ENCODE measurements at places on chromosomes 6 and 20.
A peak's percentile ranks its signal among the peaks of the same experiment; 100 is the strongest.

GRCh38 chr6:42090819-42091717 lies 40.7 kb downstream of the TAF8 start:
- DNase-seq, result no peak

GRCh38 chr6:36120539-36120938 lies 9.8 kb upstream of the MAPK13 start:
- no peak for DNase-seq

DNA sequence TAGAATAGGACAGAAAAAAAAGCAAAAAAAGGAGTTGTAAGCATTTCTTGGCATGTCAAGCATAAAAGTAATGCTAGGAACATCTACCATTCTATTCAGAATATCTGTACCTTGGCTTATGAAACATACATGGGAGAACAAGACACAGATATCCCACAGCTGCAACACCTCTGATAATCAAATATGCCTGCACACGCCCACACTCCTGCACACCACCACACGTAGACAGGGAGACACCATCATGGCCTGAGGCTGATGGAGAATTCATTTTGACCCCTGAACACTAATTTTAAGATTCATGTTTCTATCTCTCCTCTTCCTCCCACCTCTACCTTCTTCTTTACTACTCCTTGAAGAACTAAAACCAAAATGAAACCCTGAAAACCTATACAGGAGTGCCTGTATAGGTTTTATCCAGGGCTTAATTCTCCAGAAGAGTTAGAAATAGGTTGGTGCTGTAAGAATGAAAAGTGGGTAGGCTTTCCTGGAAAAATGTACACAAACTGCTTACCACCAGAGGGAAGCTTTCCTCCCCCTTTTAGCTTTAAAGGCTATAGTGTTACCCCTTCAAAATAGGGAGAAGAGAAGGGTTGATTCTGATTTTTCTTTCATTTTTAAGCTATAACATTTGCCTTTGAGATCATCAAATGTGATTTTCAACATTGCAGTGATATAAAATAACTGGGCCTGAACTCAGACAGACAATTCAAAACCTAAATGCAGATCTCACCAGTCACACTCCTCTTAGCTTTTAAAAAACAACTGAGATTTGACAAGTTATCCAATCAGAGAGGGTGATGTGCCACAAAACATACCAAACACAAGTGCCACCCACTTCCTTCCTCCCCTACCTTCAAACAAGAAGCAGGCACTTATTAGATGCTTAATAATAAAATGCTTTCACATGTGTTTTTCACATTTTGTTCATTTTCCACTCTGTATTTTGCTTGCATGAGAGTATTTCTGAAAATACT lies 57.9 kb downstream of the ELOVL5 start:
- no peak for DNase-seq

- no peak for DNase-seq
Observed at GRCh38 chr20:2429051-2429450, 41.5 kb downstream of the SNRPB start.

- DNase-seq, result peak; percentile 68
Observed at GRCh38 chr6:149864578-149865535, 698 bp upstream of the LRP11 start.

DNA sequence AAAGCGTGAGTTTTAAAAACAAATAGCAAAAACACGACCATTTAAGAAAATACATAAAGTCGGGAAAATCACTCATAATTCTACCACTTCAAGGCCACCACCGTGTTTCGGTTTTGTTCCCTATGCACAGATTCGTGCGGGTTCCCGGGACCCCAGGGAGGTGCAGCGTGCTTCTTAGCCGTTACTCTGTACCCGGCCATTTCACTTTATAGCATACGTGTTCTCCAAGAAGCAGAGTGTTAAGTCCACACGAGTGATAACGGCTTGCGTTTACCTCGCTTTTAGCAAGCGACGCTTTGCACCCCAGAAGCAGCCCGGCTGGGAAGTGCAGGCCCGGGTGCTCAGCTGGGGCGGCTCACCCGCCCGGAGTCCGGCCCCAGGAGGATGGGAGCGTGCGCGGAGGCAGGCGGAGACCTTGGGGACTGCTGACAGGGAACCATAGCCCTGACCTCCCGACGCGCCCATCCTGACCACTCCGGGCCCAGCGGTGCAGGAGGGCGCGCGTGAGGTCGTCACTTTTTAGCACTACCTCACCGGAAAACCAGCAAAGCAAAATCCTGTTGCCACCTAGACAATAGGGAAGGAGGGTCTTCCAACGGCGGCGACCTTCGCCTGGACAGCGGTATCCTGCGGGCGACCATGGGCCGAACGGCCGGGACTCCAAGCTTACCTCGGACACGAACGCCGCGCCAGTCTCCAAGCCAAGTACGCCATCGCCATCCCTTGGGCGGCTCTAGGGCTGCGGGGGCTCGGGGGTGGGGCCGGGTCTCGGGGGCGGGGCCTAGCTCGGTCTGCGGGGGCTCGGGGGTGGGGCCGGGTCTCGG lies at the start of gene ECI2:
ECI2 (minus strand) TSS at position 735 of the 824 bp plus-strand sequence; CDS start at position 720, 15 bp downstream.
- peak; percentile 77 for DNase-seq

DNA sequence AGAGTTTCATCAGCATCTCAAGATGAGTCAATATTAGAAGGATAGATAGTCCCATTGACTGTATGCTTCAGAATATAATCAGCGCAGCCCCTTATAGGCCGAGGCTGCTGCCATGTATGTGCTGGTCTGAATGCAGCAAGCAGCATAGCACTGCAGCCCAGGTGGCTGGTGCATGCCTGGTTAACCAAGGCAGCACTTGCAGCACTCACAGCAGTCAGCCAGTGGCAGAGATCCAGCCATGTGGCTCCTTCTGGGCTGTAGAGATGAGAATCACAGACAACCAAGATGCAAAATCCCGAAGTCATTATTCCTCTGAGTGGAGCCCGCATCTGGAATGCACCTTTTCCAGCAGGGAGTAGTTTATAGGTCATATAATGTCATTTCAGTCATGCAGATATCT lies 251.9 kb downstream of the UST start:
- DNase-seq, result no peak

GRCh38 chr20:51758978-51759544 lies 9.1 kb downstream of the ATP9A start:
- DNase-seq, result no peak

DNA sequence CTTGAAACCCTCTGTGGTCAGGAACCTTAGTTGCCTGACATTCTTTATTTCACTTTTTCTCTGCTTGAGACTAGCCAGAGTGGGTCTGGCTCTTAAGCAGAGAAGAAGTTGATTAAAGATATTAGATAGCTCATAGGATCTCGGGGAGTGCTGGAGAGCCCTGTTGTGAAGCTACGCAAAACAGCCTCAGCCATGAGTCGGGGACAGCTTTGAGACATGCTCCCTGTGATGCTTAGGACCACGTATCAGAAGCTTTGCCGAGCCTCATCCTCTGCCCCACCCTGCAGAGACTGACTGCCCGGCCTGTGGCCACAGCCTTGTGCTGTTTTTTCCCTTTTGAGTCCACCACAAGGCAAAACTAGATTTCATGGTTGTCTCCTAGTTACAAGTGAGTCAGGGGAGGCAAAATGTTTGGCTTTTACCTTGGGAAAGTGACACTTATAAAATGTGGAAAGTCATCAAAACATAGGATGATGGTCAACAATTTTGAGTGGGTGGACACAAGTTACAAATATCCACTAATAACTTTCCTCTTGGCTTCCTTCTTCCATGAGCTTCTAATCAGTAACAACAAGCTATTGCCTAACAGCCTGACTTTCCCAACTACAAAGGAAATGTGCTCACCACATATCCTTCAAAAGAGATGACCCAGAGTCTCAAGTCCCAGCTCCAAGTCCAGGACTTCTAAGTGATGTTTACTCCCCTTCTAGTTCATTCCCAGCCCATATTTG lies 108.4 kb downstream of the JAG1 start:
- DNase-seq, result no peak

GRCh38 chr6:36702656-36703055 lies 5.0 kb downstream of the RAB44 start:
- DNase-seq, result no peak

- DNase-seq, result no peak
Observed at GRCh38 chr20:31630187-31630790, 7.4 kb upstream of the COX4I2 start.

GRCh38 chr6:40996591-40997233 lies 42.3 kb downstream of the UNC5CL start:
- DNase-seq, result no peak

- no peak for DNase-seq
Observed at GRCh38 chr6:36364669-36365479, 22.6 kb downstream of the ETV7 start.

DNA sequence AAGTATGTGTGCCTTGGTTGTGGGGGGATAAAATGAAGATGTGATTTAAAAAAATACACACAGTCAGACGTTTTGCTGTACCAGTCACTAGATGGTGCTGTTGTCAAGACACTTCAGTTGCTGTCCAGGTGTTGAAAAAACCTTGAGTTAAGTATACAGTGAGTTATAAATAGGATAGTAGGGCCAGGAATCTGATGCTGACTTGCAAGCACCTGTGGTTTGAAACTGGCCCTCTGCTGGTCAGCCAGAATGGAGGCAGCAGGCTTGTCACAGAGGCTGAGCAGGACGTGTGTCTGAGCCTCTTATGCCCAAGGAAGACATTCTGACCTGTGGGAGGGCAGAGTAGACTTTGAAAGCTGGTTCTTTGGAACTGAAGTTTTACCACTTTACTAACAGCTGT lies 27.8 kb downstream of the RNF8 start:
- peak; percentile 85 for DNase-seq

- no peak for DNase-seq
Observed at GRCh38 chr20:13469262-13469661, 169.5 kb downstream of the TASP1 start.

DNA sequence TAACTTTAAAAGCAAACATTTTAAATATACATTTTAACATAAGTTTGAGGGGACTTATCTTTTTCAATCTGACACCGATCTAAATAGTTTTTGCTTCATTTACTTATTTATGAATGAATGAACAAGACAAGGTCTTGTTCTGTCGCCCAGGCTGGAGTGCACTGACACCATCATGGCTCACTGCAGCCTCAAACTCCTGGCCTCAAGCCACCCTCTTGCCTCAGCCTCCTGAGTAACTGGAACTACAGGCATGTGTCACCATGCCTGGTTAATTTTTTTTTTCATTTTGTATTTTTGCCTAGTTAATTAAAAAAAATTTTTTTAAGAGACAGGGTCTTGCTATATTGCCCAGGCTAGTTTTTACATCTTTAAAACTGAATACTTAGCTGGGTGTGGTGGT lies 25.4 kb downstream of the FBXO9 start:
- DNase-seq, result no peak

DNA sequence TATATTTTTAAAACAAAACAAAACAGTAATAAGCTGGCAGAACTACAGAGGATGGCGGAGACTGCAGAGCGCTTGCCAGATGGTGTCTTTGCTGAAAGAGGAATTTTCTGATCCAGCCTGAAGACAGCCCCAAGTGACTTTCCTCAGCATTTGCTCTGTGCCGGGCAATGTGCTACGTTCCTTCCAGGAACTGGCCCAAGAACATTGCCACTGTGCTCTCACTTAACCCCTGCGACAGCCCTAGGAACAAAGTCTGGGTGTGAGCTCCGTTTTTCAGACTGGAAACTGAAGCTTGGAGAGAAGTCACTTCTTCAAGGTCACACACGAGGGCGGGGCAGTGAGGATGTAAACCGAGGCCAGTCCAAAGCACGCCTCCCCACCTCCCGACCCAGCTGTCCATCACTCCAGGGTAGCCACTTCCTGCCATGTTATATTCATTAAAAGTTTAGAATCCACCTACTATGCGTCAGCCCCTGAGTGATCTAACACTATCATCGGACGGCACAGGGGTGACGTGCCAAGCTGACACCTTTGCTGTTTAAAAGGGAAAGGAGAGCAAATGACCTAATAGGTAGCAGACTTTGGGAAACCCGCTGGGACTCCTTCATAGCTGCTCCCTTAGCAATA lies 22.3 kb upstream of the BMP7 start:
- no peak for DNase-seq

DNA sequence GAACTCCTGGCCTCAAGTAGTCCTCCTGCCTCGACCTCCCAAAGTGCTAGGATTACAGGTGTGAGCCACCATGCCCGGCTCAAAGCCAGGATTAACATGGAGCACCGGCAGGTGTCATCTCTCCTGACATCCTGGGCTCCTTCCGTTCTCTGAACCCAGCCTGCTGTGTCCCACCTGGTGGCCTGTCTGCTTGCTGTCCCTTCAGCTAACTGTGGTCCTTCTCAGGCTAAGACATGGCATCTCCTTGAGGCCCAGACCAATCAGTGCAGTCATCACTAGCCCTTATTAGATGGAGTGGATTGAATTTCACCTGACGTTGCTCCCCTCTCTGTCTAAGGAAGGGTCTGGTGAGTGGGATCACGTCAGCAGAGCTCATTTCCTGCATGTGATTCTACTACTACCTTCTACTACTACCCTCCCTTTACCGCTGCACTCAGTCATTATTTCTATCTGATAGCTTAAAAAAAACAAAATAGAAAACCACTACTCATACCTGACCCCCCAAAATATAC lies 28.0 kb upstream of the SYNJ2 start:
- no peak for DNase-seq

DNA sequence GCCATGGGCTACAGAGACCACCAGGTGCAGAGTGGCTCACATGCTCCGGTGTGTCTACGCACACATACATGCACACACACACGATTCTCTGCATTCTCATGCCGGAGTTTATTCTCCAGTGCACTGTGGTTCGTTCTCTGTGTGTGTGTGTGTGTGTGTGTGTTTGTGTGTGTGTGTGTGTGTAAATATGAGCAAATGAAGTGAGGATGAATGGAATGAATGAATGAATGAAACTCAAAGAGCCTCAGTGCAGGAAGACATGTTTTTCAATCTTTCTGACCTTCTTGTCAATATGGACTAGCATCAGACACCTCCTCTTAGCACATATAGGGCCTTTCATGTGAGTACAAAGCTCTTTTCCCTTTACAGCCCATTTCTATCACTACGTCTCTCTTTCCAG lies 1.6 kb downstream of the TMEM74B start:
- DNase-seq, result no peak

GRCh38 chr20:9852566-9852965 lies 13.7 kb upstream of the PAK5 start:
- no peak for DNase-seq

DNA sequence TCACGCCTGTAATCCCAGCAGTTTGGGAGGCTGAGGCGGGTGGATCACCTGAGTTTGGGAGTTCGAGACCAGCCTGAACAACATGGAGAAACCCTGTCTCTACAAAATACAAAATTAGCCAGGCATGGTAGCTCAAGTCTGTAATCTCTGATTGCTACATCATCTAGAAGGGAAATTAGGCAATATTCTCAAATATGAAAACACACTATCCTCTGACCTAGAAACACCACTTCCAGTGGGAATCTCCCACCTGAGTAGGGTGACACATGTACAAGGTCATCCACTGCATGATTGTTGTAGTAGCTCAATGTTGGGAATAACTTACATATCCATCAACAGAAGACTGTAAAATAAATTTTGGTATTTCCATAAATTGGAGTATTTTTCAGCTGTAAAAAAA lies 19.1 kb upstream of the SIRPD start:
- DNase-seq, result no peak

All from NCI-H2081 (cell line).